ENCODE measurements at places on chromosomes 2 and 18.

- no peak for DNase-seq
These were observed 452.7 kb upstream of the NRXN1 start for GRCh38 chr2:51484605-51485004.

DNA sequence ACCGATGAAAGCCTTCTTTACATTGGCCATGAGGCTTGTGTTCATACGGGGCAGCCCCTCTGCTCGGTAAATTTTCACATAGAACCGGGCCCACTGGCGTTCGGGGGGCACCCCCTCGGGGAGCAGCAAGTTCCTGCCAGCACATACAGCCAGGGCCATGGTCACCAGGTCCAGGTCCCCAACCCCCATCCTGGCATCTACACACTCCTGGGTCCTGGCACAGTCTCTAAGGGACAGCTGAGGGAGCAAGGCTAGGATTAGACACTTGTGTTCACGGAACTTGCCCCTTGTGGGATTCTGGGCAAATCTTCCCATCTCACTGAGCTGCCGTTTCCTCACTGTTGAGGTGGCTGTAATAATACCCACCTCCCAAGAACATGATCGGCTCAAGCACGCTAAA, 5.6 kb upstream of the OTOF start:
- no peak for DNase-seq

- DNase-seq = no peak
These were observed 38.2 kb upstream of the PPM1B start for GRCh38 chr2:44130441-44130840.

GRCh38 chr2:233015019-233015645, 2.1 kb upstream of the NGEF start:
- no peak for DNase-seq

Measured in T-helper 2 cell treated with Interferon-gamma antibody and Interleukin-4, amounts not matched to agents 5 μg/mL and 100 μg/mL, for 36 hours (primary cell).